IPS-NIHi11 (cell line): ENCODE measurements at places on chromosomes 1 and 21.

DNA sequence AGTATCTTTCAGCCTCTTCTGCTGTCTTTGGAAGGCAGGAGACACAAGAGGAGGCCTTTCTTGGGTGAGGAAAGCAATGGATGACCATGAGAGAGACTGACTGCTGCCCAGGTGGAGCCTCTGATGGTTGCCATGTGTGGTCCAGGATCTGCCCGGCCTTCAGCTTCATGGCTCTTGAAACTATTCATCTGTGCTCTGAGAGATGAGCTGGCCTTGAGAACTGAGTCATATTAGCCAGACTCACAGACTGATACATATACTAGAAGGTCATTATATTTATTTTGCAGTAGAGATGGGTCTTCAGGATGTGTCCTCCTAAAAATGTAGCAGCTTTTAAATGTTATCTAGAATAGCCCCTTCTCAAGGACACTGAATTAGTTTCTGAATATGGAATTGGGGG is 33.7 kb downstream of the PTGFRN start:
- DNase-seq = no peak

- peak; percentile 59 for DNase-seq
These were observed 13.0 kb downstream of the CCDC190 start for GRCh38 chr1:162847839-162848453.

GRCh38 chr1:11525151-11525505 is 46.2 kb downstream of the DISP3 start:
- DNase-seq = peak; percentile 4

GRCh38 chr1:232965124-232965911 is 14.9 kb downstream of the NTPCR start:
- no peak for DNase-seq

GRCh38 chr1:10173582-10173981 is 36.8 kb upstream of the KIF1B start:
- no peak for DNase-seq
